Central memory CD8-positive, alpha-beta T cell (primary cell): ENCODE measurements at places on chromosomes 12 and 14.

GRCh38 chr12:100403446-100403845, 46.6 kb downstream of the SLC17A8 start:
- DNase-seq = no peak
- peaks cover 10% of the 10 kb centered on the region for H3K27me3 ChIP-seq
- no peaks in the 10 kb centered on the region for H3K36me3 ChIP-seq
- H3K27ac ChIP-seq = no peak overlapping the region
- H3K4me3 ChIP-seq = no peak overlapping the region

- H3K27ac ChIP-seq = peak overlapping the region; percentile 89
- H3K4me3 ChIP-seq = peak overlapping the region; percentile 75
- DNase-seq = peak; percentile 62
Measured at GRCh38 chr14:68779761-68780323, 13.0 kb downstream of the ZFP36L1 start.

DNA sequence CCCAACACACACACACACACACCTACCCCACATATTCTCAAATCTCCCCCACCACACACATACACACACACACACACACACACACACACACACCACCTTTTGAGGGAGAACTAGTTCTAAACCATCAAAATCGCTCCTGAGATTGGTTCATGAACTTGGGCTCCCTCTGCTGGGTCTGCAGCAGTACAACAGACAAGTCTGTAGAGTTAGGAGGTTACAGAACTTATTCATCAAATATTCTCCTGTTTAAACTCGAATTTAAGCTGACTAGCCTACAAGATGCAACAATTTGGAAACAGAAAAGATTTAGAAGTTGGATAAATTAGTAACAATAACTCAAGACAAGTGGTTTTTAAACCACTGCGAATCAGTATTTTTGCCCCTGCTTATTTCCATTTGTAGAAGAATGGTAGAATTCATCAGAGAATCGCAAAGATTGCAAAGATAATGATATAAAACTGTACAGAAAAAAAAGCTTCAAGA, 136.4 kb upstream of the USP15 start:
- no peaks in the 10 kb centered on the region for H3K4me1 ChIP-seq
- no peaks in the 10 kb centered on the region for H3K27me3 ChIP-seq
- no peak overlapping the region for H3K4me3 ChIP-seq

DNA sequence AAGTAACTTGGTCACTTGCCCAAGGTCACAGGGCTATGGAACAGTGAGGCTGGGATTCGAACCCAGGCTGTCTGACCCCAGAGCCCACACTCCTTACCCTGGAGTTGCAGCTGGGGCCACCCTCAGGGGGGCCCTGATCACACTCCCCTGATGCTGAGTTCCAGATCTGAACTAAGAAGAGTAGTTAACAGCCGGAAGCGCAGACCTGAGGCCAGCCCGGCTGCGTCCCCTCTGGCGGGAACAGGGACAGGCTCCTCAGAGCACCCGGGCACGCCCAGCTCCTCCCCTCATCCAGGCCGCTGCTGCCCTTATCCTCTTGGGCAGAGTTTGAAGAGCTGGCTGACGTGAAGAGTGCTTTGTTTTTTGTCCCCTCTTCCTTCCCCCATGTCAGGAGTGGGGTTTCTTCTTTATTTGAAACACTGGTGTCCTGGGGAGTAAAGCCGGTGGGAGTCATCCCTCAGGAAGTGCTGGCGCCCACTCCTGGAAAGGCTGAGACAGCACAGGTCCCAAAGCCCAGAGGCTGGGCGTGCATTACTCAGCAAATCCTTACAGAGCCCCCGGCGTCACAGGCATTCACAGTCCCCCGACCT, 8.7 kb downstream of the PHB2 start:
- peak overlapping the region; percentile 99 for H3K27ac ChIP-seq
- H3K4me1 ChIP-seq = peaks cover 63% of the 10 kb centered on the region
- peaks cover 61% of the 10 kb centered on the region for H3K36me3 ChIP-seq
- H3K4me3 ChIP-seq = peak overlapping the region; percentile 98

- H3K27ac ChIP-seq = peak overlapping the region; percentile 94
- H3K27me3 ChIP-seq = no peaks in the 10 kb centered on the region
- DNase-seq = no peak
- peaks cover 25% of the 10 kb centered on the region for H3K36me3 ChIP-seq
Measured at GRCh38 chr12:51247523-51248206, 9.0 kb downstream of the DAZAP2 start.

- H3K36me3 ChIP-seq = peaks cover 4% of the 10 kb centered on the region
- H3K4me3 ChIP-seq = no peak overlapping the region
- no peaks in the 10 kb centered on the region for H3K4me1 ChIP-seq
- no peak for DNase-seq
- H3K27ac ChIP-seq = no peak overlapping the region
- H3K27me3 ChIP-seq = peaks cover 6% of the 10 kb centered on the region
Measured at GRCh38 chr12:51181558-51181957, 8.6 kb upstream of the TFCP2 start.

GRCh38 chr14:34824826-34825225, 50.3 kb downstream of the BAZ1A start:
- H3K27me3 ChIP-seq = no peaks in the 10 kb centered on the region
- H3K36me3 ChIP-seq = peaks cover 48% of the 10 kb centered on the region
- H3K4me1 ChIP-seq = peaks cover 37% of the 10 kb centered on the region
- H3K4me3 ChIP-seq = no peak overlapping the region
- peak overlapping the region; percentile 6 for H3K27ac ChIP-seq

GRCh38 chr12:124761871-124762270, 101.8 kb downstream of the SCARB1 start:
- H3K4me1 ChIP-seq = peaks cover 31% of the 10 kb centered on the region
- peaks cover 8% of the 10 kb centered on the region for H3K36me3 ChIP-seq
- no peak overlapping the region for H3K4me3 ChIP-seq
- no peak overlapping the region for H3K27ac ChIP-seq
